Suppressor macrophage treated with lipopolysaccharide for 1 hour (primary cell): ENCODE measurements at places on chromosomes 6 and 20.

DNA sequence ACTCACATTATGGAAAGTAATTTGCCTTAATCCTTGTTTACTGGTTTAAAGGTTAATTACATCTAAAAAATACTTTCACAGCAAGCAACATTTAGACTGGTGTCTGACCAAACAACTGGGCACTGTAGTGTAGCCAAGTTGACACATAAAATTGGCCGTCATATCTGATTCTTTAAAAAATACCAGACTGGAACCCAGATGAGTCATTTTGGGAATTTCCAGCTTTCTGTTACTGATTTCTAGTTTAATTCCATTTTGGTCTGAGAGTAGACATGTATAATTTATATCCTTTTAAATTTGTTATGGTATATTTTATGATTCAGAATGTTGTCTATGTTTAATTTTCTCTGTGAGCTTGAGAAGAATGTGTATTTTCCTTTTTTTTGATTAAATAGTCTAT is 44.1 kb downstream of the SCP2D1 start:
- DNase-seq, result peak; percentile 33

- no peak for DNase-seq
Observed at GRCh38 chr6:140256248-140256647, 881.8 kb upstream of the CITED2 start.

DNA sequence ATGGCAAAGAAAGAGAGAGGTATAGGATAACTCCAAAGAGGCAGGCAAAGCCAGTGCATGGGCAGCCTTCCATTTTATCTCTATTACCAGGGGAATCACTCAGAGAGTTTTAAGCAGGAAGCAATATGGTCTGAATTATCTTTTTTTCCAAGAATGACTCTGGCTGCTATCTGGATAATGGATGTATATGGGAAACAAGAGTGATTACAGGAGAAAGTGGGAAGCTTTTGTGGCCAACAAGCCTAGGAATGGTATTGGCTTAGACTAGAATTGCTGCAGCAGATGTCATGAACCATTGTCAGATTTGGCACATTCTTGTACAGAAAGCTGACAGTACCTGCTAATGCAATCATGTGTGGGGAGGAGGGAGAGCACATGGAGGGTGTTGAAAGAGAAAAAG is 73.0 kb upstream of the BTBD3 start:
- DNase-seq, result no peak

DNA sequence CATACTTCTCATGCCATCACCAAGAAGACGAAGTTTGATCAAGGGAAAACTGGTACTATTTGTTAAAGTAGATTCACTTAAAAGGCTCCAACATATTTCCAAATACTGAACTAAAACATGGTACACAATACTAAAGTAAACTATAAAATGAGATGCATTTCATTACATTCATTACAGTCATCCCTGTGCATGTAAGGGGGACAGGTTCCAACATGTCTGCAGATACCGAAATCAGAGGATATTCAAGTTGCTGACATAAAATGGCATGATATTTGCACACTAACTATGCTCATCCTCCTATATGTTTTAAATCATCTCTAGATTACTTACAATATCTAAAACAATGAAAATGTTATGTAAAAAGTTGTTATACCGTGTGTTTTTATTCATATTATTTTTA is 893.9 kb upstream of the MANEA start:
- no peak for DNase-seq

DNA sequence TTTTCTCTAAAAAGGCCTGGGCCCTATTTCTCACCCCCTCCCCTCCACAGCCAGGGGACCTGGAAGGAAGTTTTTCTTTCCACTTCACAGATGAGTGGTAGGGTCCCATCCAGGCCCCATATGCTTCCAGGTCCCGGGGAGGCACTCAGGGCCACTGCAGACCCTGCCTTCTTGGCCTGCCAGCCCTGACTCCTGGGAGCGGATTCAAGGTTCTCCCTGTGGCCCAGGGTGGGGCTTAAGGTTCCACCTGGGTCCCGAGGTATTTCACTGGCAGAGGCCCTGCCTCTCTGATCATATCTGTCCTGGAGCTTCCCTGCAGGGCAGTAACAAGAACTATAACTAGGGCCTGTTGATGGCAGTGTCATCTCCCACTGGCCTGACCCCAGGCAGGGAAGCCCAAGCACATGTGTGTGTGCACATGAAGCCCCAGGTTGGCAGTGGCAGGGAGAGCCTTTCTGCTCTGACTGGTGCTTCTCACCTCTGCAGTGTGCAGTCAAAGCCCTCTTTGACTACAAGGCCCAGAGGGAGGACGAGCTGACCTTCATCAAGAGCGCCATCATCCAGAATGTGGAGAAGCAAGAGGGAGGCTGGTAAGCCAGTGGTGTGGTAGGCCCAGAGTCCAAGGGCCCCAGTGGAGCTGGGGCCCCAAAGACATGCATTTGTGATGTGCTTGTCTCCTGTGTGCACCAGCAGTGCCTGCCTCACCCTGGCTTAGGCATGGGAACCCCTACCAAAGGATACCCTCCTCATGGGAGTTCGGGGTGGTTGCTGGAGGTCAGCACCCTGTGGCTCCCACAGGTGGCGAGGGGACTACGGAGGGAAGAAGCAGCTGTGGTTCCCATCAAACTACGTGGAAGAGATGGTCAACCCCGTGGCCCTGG is 31.2 kb downstream of the PLCG1 start:
- no peak for DNase-seq
